Peyer's patch (tissue), 4 donors: ENCODE measurements at places on chromosomes 13 and 19. TPM values are rescaled to one million over a fixed set of nuclear protein-coding genes. Genes with fewer than 3 reads are reported as not detected.

DNA sequence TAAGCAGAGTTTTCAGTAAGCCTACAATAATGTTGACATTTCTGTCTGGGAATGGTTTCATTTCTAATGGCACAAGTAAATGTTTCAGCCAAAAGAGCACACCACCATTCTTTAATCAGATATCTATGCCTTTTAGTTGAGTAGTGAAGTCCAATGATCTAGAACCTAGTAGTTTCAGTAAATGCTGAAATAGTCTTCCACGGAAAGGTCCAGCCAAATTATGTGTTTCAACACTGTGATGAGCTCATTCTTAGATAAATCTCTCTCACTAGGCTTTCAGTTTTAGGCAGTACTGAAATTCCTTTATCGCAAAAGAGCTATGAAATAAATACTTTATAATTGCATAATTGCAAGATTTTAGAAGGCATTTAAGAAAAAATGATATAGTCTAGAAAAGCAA lies 816.8 kb upstream of the PCDH9 start:
- DNase-seq, result no peak

The SLC7A9 gene
- total RNA-seq, result 22.3 TPM

DNA sequence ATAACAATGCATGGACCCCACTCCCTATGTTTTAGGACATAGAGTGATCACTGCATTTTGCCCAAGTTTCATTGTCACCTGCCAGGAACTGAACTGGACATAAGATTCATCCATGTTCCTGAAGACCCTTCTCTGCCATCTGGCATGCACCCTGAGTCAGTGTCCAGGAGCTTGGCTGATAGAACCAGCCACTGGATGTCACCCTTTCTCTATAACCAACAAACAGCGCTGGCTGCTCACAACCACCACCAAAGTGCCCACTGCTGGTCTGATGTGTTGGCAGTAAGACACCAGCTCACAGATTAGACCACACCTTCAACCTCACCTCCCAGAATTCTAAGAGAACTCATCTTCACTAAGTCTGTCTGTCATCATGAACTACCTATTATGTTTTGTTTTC lies 333.4 kb downstream of the ITGBL1 start:
- DNase-seq, result no peak

The CYP2A7 gene
- not detected for total RNA-seq

DNA sequence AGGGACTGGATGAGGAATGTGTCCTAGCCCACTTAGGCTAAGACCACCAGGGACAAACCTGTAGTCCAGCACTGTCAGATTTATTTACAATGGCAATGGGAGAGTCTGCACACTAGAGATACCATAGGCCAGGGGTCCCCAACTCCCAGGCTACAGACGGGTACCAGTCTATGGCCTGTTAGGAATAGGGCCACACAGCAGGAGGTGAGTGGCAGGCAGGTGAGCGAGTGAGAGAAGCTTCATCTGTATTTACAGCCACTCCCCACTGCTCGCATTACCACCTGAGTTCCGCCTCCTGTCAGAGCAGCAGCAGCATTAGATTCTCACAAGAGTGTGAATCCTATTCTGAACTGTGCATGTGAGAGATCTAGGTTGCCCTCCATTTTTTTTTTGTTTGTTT lies 2.4 kb downstream of the THAP8 start:
- DNase-seq, result no peak
